ENCODE measurements at places on chromosomes 12 and 14.

GRCh38 chr12:110826592-110827200 is 20.1 kb upstream of the CCDC63 start:
- DNase-seq, result peak; percentile 70

GRCh38 chr12:43015090-43015737 is 425.7 kb upstream of the PRICKLE1 start:
- DNase-seq, result no peak

- no peak for DNase-seq
Measured at GRCh38 chr14:61197416-61197815, 83.7 kb downstream of the TMEM30B start.

DNA sequence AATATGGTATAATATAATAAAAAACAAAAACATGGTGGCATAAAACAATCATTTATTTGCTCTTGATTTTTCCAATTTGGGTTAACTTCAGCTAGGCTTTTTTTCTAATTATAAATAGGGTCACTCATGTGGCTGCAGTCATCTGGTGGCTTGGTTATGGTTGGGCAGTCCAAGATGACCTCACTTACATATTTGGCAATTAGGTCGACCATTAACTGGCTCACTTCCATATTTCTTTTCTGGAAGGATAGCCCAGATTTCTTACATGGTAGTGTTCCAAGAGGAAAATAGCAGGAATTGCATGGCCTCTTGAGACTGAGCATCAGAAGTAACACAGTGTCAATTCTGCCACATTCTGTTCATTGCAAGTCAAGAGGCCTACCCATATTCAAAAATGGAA is 153.4 kb downstream of the FUT8 start:
- DNase-seq, result no peak

DNA sequence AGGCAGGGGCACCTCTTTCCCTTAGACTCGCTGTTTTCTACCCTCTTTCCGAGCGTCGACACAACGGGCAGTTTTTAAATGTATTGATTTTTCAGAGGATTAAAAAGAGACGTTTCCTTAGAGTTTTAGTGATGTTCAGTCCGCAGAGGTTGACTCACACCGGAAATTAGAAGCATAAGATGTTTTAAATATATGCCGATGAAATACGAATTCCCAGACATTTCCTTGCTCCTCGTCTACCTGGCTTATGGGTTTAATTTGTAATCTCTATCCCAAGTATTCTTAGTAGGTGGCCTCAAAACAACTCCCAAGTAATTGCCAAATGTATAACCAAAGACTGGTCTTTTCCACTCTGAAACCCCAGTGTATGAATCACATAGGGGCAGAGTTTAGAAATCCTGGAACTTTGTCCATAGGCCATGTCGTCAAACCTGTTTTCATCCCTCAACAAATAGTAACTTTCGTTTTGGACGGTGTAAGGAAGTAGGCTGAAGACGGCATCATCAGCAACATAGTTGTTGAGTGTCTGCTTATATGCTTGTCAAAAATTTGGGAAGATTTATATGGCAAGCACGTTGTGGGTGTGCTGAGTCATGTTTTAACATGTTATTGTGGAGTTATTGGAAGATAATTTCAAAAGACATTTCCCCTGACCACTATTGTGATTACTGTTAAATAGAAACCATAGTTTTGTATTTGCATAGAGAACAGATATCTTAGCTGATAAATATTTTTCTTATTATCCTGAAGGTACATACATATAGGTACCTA is 824 bp downstream of the TBK1 start:
- DNase-seq, result no peak

GRCh38 chr12:130049666-130050065 is 112.6 kb upstream of the FZD10 start:
- no peak for DNase-seq

DNA sequence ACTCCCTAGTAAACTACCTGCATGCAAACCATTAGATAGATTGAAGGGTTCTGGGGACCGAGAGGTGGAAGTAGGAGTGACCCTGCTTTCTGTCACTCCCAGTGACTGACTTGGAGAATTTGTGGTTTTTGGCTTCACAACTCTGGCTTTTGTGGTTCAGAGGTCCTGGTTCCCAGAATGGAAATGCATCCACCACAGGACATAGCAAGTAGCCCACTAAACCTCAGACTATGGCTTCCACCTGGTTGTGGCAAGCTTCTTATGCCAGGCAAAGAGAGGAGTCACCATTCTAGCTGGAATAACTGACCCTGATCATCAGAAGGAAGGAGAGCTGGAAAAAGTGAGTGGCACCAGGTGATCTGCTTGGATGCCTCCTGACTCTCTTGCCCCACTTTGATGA is 162.4 kb upstream of the TMEM260 start:
- no peak for DNase-seq

- no peak for DNase-seq
Measured at GRCh38 chr12:124796303-124796960, 67.2 kb downstream of the SCARB1 start.

DNA sequence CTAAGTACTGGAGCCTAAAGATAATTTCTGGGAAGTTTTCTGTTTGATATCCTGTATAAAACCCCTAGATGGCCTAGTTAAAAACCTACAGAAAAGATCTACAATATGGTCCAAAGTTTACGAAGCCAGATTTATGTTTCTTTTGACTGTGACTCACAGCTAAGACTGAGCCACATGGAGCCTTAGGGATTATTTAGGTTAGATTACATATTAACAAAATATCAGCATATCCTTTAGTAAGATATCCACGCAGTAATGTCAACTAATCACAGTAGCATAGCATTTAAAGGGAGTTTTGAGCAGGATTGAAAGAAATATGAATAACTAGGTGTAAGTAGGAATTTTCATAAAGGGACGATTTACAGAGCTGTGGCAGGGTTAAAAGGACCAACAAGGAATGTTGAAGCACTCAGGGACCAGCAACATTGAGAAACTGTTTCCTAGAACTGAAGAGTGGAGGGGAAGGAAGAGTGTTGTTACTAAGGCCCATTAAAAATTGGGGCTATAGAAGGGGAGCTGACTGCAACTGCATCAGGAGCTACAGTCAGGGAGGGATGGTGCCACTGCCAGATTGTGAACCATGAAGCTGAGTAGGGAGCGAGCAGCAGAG is 155.5 kb downstream of the DACT1 start:
- no peak for DNase-seq

GRCh38 chr14:64654901-64655300 is 49.3 kb upstream of the PLEKHG3 start:
- no peak for DNase-seq

DNA sequence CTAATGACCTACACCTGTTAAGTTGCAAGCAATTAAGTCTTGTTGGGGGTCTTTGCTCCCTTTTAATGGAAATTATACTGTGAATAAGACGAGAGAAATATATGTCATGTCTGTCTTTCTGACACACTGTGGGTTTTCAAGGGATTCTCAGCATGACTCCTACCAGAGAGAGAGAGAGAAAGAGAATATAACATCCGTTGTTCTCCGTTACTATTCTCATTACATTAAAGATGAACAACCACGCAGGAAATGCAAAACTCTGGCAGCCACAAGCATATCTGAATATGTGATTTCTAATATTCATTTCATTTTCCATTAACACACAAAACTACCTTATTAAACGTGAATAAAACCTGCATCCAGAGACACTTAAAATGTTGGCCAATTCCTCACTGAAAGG is 67.3 kb upstream of the EGLN3 start:
- DNase-seq, result no peak

- no peak for DNase-seq
Measured at GRCh38 chr12:14048941-14049545, 67.6 kb upstream of the GRIN2B start.

DNA sequence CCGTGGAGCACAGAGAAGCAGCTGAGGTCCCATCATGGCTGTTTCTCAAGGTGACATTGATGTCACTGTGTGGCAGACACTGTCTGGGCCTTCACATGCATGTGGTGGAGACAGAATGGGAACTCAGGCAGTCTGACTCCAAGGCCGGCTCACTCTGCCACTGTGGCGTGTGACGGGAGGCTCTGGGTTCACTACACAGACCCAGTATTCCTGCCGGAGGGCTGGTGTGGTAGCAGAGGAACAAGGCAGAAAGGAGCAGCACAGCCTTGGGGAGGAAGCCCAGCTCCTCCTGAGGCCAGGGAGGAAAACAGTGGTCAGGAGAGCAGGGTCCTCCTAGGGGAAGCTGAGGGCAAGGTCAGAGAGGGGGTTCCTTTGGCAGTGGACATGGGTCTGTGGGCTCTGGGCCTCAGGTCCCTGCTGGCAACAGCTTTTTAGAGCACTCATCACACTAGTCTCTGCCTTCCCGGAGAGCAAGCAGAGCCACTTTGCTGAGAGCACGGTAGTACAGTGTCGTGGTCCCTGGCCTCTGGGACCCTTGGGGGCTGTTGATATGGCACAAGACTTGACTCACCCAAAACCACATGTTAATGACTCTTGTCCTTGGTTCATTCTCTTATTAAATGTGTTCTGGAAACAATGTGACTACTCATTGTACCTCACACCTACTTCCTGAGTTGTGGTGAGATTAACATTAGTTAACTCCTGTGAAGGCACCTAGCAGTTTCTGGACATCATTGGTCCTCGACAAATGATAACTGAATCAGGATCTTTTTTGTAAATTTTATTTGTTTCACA is 21.3 kb downstream of the DCAF4 start:
- no peak for DNase-seq

- no peak for DNase-seq
Measured at GRCh38 chr12:107594995-107595394, 90.6 kb upstream of the PWP1 start.

DNA sequence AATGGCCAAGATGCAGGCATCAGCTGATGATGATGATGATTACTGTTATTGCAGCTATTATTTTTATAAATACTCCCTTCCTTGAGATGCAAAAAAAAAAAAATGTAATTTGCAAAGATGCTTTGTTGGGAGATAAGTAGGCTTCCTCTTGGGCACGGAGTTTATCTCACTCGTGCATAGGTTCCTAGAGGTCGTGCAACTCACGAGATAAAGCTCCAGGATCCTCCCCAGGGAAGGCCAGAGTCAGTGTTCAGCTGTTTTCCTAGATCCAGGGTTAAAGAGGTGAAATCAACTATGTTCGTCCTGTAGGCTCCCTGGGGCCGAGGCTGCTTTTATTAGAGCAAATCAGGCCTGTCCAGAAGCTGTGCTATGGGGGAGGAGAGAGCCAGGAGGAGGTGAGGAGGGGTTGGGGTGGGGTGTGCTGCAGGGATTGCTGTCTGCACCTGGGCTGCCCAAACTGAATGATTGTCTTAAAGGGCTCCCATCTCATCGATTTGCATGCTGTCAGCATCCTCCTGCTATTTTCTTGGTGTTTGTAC is 270.3 kb downstream of the NRXN3 start:
- DNase-seq, result no peak

- DNase-seq, result no peak
Measured at GRCh38 chr12:120006258-120006975, 17.4 kb downstream of the BICDL1 start.

GRCh38 chr14:26191123-26191522 is 406.7 kb downstream of the NOVA1 start:
- DNase-seq, result no peak

DNA sequence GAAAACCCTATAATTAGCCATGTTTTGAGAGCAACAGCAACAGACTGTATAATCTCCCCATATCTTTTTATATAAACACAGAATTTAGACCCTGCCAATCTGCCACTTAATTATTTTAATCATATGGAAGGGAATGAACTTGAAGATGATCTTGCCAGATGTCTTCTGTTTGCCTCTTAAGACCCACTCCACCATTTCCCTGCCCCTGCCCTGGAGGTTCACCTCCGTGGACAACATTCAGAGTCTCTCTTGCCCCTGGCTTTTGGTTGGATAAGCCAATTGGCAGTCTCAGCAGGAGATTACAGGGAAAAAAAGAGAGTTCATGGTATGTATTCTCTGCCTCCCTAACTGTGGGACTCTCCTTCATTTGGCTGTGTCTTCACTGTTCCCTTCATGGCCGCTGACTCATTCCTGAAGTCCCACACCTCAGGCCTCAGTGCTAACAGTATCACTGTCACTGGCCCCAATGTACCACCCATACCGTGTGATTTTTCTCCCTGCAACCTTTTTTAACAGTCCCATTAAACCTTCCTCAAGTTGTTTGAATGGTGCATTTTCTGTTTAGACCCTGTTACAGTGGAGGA is 184.8 kb downstream of the PIK3C2G start:
- DNase-seq, result no peak

DNA sequence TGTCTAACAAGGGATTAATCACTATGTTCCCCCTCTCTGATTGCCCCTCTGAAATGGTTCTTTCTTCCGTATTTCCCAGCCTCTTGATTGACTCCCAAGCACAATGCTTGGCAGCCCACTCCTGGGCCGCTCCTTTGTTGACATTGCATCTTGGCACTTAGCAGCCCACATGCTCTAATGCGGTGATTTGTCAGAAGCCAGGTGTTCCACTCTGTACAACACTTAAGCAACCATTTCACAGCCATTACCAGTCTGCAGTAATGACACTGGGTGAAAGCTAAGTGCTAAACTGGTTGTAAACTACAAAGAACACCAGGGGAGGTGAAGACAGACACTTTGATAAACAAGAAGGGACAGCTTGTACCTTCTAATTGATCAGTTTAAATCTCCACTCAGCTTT is 353.5 kb downstream of the TMEM132D start:
- no peak for DNase-seq

- no peak for DNase-seq
Measured at GRCh38 chr12:91133871-91134270, 22.6 kb upstream of the LUM start.

DNA sequence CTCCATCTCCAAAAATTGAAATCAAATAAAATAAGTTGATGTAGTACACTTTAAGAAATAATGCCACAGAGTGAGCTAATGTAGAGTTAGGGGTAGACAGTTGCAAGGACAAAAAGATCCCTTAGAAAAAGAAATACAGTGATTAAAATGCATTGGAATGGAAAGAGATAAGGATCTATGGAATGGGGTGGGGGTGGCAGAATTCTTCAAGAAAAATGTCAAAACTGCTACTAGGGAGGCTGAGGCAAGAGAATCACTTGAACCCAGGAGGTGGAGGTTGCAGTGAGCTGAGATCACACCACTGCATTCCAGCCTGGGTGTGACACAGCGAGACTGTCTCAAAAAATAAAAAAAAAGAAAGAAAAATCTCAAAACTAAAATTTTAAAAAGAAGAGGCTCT is 6.5 kb downstream of the OLR1 start:
- no peak for DNase-seq

DNA sequence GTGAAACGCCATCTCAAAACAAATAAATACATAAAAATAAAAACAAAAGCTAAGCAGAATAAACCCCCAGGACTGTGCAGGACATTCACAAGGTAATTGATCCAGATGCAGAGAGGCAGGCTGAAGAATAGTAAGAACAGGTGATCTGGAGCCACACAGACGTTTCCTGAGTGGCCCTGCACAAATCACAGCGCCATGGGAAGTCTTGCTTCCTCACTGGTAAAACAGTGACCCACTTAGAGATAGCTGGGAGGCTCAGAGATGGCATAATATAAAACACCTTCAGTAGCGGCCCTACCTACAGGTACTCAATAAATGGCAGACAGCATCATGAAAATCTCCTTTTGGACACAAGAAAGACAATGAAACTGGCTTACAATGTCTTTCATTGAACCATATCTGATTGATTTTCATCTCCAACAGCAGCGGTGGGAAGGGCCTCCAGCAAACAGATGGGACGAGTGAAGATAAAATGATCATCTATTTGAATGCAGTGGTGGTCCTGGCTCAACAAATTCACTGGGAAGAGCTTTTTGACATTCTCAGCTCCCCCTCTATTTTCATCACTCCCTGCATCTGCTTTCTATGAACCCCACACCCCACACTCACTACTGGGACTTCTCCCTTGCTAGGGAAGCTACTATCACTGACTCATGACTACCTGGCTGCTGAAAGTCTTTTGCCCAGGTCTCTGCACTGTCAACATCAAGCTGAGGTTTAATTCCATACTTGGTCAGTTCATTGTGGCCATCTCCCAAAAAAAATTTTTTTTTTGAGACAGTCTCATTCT is 63.9 kb downstream of the FOXN3 start:
- no peak for DNase-seq

Measured in SK-N-MC (cell line).